ENCODE measurements at places on chromosomes 1 and 21. TPM values are rescaled to one million over a fixed set of nuclear protein-coding genes. Genes with fewer than 3 reads are reported as not detected.

DNA sequence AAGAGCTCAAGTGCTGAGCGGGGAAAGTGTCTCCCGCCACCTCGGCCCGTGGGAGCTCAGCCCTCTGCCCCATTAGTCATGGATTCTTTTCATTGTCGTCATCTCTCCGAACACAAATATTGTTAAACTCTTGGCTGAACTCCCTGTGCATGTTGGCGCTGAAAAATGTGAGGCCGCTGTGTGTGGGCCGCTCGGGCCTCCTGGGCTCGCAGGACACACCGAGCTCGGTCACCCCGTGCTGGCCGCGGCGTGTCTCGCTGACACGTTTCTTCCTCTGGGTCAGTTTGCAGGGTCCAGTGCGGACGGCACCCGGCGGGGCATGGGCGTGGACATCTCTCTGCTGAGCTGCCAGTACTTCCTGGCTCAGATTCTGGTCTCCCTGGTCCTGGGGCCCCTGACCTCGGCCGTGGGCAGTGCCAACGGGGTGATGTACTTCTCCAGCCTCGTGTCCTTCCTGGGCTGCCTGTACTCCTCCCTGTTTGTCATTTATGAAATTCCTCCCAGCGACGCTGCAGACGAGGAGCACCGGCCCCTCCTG, 25.6 kb downstream of the SLC45A1 start:
- peak; percentile 98 for DNase-seq

GRCh38 chr1:147292631-147293251, 50.3 kb downstream of the CHD1L start:
- DNase-seq: peak; percentile 99

DNA sequence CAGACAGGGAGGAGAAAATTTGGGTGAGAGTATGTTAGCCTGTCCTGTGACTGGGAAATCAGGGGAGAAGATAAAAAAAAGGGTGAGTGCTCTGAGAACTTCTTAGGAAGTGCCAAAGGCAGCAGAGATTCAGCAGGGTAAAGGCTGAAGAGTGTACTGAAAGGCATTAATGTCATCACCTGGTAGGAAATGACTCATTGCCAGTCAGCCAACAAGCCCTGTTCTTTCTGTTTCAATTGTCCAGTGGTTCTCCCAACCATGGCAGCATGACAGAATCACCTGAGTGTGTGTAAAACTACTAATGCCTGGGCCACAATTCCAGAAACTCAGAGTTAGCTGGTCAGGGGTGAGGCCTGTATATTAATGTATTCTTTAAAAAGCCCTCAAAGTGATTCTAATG, 83.5 kb downstream of the INTS7 start:
- peak; percentile 74 for DNase-seq

The LCA5L gene
- polyA plus RNA-seq: 0.06 TPM

DNA sequence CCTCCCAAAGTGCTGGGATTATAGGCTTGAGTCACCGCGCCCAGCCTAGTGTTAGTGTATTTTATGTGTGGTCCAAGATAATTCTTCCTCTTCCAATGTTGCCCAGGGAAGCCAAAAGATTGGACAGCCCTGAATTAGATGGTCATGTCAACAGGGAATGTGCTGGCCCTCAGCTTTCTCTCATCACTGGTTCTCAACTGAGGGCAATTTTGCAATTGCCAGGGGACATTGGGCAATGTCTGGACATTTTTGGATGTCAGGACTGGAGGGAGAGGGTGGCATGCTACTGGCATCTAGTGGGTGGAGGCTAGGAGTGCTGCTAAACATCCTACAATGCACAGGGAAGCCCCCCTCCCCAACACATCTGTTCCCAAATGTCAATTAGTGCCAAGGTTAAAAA, 95.0 kb downstream of the LAMC2 start:
- DNase-seq: peak; percentile 49

- no peak for DNase-seq
These were observed 282.8 kb downstream of the ZNF648 start for GRCh38 chr1:181778640-181779260.

GRCh38 chr21:16537501-16537900, 807.7 kb downstream of the USP25 start:
- no peak for DNase-seq

GRCh38 chr1:110220324-110220723, 10.2 kb downstream of the KCNC4 start:
- DNase-seq: no peak

The FNDC5 gene
- 1.5 TPM for polyA plus RNA-seq

Data from IMR-90 (cell line).